HCT116 (cell line): ENCODE measurements at places on chromosomes 13 and 19.

GRCh38 chr13:22201375-22201925 lies 530.6 kb downstream of the FGF9 start:
- no peak for DNase-seq

GRCh38 chr19:53909471-53910169 lies 542 bp downstream of the CACNG7 start:
- no peak for DNase-seq

- no peak for DNase-seq
These were observed 27.0 kb downstream of the SLC10A2 start for GRCh38 chr13:103039183-103039582.

DNA sequence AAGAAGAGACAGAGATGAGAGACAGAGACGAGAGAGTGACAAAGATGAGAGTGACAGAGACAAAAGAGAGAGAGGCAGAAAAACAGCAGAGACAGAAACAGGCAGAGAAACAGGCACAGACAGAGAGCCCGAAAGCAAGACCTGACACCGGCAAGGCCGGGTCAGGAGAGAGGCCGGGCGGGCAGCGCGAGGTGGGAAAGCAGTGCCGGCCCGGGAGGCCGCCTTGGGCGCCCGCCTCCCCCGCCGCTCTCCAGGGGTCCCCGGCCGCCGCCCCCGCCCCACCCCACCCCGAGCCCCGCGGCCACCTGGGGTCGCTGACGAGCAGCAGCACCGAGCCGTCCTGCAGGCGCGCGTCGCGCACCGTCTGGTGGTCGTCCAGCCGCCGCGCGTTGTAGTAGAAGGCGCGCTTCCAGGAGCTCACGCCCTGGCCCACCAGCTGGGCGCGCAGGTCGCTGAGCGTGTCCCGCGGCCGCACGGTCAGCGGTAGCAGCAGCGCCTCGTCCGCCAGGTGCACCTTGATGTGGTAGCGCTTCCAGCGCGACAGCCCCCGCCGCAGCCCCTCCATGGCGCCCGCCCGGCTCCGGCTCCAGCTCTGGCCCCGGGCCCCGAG lies at the start of gene TINCR:
Gene TINCR, minus strand, starts transcription at position 594 of the 610 bp plus-strand sequence.
- DNase-seq, result no peak

- no peak for DNase-seq
These were observed 843 bp downstream of the ZNF610 start for GRCh38 chr19:52336791-52337381.

GRCh38 chr13:105788530-105788929 lies 746.9 kb downstream of the EFNB2 start:
- no peak for DNase-seq

GRCh38 chr19:11098327-11098726 lies 9.1 kb downstream of the LDLR start:
- DNase-seq, result no peak

- DNase-seq, result no peak
These were observed 5.5 kb downstream of the EEF2 start for GRCh38 chr19:3979674-3980352.

GRCh38 chr13:48123812-48124211 lies 28.9 kb upstream of the MED4 start:
- DNase-seq, result no peak

GRCh38 chr13:53237696-53238095 lies 209.1 kb downstream of the OLFM4 start:
- no peak for DNase-seq

- no peak for DNase-seq
These were observed 351.4 kb downstream of the KCNRG start for GRCh38 chr13:50366488-50367174.

GRCh38 chr13:105764486-105764885 lies 771.0 kb downstream of the EFNB2 start:
- no peak for DNase-seq

- no peak for DNase-seq
These were observed 6.1 kb downstream of the SLC35E1 start for GRCh38 chr19:16566161-16566560.
